ENCODE measurements at places on chromosomes 6 and 20.

- DNase-seq = no peak
Measured at GRCh38 chr6:169141671-169142537, 111.7 kb downstream of the THBS2 start.

GRCh38 chr6:125859727-125860126, 69.0 kb downstream of the NCOA7 start:
- no peak for DNase-seq

DNA sequence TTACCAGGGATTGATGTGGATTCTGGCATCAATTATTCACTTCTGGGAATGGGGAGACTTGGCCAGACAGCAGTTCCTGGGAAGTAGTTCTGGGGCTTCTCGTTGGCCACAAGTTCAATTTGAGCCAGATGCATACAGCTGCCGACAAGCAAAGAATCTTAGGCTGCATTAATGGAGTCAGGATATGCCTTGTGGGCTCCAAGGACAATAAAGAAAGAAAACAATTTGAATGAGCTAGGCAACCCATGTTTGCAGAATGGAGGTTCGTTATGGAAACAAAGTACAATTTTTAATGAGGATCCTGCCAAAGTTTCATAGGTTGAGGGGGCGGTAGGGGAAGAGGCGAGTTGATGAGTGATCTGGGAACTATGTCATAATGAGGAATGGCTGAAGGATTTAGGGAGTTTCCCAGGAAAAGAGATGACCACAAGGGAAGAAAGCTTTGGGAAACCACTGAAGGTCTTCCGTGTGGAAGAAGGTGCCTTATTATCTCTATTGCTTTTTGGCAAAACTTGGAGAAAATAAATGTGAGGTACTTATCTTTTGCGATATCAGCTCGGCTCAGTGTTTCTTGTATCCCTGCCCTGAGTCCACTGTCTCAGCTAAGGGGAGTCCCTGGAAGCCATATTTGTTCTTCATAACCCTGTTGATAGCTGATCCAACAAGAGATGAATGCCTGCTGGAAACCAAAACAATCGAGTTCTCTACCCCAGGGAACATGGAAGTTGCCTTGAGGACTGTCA, 181.0 kb upstream of the ZNF217 start:
- DNase-seq = no peak

DNA sequence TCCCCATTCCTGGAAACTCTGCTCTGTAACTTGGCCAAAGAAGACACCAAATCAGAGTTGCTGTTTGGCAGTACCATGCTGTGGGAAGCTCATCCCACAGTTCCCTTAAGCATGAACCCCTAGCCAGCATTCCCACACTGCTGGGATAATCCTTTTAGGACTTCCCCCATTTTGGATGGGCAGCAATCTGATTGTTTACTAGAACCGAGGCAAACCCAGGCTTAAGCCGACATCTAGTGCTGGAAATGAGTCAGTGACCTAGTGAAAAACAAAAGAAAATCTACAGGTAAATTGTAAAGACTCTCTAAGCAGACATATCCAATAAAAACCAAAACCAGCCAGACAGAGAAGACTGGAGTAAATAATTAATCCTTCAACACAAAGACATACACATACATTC, 5.2 kb downstream of the DNAH8 start:
- DNase-seq = no peak

DNA sequence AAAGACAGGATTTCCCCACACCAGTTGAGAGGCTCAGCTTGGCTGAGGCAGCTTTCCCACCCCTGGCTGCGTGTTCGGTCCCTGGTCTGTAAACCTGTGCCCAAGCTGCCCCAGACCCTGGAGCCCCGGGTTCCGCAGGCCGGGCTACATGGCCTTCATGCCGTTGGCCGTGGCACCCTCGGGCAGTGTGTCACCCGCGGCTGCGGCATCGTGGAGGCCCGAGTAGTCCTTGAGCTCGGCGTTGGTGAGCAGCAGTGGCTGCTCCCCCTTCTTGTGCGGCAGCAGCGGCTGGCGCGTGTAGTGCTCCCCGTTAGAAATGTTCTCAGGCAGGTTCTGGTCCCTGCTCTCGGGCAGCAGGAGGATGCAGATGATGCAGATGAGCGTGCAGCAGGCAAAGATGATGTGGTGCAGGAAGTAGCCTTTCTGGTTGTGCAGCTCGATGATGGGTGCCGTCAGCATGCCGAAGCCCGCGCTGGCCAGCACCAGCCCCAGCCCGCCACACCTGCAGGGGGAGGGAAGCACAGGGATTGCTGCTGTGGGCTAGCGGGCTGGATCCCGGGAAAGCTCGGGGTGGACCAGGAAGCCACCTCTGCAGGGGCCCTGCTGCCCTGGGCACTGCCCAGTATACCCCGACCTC, 14.3 kb downstream of the PSMG4 start:
- no peak for DNase-seq
